ENCODE measurements at places on chromosomes 5 and 9.

GRCh38 chr5:141654298-141654697 lies 3.1 kb upstream of the FCHSD1 start:
- DNase-seq, result peak; percentile 82

DNA sequence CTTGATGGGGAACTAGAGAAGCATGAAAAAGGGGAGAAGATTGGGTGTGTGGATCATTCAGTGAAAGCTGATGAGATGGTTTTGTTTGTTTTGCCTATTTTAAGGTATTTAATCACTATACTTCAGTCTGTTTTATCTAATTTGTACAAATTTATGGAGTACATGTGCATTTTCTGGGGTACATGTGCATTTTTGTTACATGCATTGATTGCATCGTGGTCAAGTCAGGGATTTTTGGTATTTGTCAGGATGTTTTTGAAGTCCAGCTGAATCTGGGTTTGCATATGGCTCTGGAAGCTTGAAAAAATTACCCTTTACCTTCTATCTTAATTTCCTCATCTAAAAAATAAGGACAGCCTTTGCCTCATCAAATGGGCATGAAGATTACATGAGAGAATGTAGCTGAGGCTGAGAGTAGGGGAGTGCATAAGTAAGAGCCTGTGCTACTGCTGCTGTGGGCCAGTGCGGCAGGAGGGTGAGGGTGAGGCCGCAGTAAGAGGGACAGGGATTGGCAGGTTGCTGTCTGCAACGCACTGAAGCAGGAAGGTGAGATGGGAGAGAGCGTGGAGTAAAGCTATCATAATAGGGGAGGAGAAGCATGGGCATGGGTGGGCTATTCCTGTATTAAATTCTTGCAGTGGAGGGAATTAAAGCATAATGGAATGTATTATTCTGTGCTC lies 139.8 kb downstream of the NPR3 start:
- DNase-seq, result no peak

GRCh38 chr5:133383580-133383939 lies 228.8 kb downstream of the FSTL4 start:
- no peak for DNase-seq

- peak; percentile 59 for DNase-seq
Measured at GRCh38 chr5:170306381-170306831, 8.8 kb upstream of the LCP2 start.

GRCh38 chr9:128713411-128713780 lies 10.5 kb downstream of the ZDHHC12 start:
- DNase-seq, result no peak

GRCh38 chr9:121698627-121699570 lies 47.5 kb downstream of the DAB2IP start:
- peak; percentile 90 for DNase-seq

- DNase-seq, result no peak
Measured at GRCh38 chr5:161545344-161546094, 1.0 kb downstream of the GABRB2 start.

DNA sequence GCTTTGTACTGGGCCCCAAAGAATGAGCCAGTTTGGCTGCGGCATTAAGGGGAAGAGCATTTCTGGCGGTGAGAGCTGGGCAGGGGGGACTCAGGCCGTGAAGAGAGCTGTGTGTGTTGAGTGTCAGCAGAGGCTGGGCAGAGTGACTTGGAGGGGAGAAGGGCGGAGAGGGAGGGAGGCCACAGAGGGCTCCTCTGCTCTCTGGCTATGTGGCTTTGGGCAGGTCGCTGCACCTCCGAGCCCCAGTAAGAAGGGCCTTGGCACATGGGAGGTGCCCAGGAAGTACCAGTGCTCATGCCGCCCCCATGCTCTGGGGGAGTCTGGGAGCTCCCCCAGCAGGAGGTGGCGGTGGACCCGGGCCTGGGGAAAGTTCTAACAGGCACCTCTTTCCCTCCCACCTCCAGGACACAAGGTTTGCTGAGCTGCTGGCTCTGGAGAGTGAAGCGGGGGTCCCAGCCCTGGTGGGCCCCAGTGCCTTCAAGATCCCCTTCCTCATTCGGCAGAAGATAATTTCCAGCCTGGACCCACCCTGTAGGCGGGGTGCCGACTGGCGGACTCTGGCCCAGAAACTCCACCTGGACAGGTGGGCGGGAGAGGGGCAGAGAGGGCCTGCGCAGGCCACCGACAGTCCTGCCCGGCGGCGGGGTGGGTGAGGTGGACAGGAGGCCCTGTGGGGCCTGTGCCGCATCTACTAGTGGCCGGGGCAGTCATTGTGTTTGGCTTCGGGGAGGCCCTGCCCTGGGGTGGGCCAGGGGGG lies 20.1 kb downstream of the HK3 start:
- DNase-seq, result no peak

GRCh38 chr5:173714551-173715428 lies 98.3 kb upstream of the BOD1 start:
- peak; percentile 72 for DNase-seq

DNA sequence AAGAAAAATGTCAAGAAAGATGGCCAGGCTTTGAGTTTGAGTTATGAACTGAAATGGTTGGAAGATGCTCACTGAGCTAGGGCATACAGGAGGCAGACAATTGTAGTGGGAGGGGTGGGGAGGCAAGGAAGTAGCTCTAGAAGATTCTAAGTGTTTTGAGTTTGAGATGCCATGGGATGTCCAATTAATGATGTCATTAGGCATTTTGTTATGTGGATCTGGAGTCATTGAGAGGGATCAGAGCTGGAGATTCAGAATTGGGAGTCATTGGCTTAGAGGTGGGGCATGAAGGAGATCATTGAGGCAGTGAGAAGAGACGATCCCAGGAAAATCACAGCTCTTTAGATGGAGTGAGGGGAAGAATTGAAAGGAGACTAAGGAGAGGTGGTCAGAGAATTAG lies 111.5 kb upstream of the ZNF618 start:
- DNase-seq, result no peak

DNA sequence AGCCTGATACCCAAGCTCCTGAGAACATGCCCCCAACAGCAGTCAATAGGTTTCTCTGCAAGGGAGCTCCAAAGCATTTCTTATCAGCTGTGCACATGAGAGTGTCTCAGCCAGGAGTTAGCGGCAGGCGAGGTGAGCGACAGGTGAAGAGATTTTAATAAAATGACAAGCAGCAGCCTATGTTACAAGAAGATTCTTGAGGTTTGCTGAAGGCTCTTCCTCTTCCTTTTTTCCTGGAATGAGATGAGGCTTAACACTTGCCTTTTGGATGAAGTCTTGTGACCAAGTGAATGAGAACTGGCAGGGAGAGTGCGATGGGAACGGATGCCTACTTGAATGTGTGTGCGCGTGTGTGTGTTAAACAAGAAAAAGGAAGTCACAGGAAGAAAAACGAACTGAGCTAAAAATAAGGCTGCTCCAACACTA lies 76.1 kb downstream of the SHB start:
- no peak for DNase-seq

DNA sequence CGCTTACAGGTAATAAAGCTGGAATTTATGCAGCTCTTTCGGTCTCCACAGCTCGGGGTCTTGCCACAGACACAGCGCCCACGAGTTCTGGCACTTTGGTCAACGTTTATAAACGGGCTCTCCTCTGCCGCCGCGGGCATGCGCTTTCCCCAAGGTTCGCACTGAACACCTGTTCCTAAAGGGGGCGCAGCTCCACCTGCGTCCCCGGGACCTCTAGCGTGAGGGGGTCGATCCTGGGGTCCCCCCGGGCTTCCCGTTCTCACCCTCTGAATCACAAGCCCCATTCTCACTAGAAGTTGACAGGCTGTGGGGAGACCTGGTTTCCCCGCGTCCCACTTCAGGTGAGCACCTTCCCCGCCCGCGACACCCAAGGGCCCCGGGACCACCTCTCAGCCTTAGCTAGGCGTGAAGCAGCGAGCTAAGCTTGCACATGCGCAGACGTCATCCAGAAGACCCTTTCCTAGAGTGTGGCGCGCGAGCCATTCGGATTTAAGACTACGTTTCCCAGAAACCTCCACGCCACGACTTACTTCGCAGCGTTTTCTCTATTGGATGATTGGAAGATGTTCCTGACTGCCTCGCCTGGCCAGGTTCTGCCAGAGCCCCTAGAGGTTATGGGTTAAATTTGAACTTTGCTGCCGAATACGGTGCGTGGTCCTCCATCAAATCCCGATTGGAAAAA lies 21.3 kb upstream of the ZNF782 start:
- DNase-seq, result peak; percentile 42

DNA sequence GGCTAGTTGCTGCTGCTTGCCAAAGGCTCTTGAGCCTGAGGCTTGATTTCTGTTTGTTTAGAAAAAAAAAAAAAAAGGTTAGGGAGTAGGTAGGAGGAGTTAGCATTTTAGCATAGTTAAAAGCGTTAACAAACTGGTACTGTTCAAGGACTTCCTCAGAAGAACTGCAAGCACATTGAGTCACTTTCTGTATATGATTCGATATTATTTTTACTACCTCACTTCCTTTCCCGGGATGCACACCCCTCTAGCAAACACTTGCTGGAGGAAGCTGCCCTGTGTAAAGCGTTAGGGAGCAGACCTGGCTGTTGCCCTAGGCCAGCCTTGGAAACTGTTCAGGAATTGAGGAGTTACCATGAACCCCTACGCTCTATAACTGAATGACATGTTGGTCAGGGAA lies 15.7 kb upstream of the CEP120 start:
- no peak for DNase-seq

- no peak for DNase-seq
Measured at GRCh38 chr5:174559141-174559540, 165.2 kb upstream of the MSX2 start.

- no peak for DNase-seq
Measured at GRCh38 chr9:113520109-113520642, 56.6 kb downstream of the RGS3 start.

- no peak for DNase-seq
Measured at GRCh38 chr9:20041697-20042081, 252.9 kb upstream of the SLC24A2 start.

DNA sequence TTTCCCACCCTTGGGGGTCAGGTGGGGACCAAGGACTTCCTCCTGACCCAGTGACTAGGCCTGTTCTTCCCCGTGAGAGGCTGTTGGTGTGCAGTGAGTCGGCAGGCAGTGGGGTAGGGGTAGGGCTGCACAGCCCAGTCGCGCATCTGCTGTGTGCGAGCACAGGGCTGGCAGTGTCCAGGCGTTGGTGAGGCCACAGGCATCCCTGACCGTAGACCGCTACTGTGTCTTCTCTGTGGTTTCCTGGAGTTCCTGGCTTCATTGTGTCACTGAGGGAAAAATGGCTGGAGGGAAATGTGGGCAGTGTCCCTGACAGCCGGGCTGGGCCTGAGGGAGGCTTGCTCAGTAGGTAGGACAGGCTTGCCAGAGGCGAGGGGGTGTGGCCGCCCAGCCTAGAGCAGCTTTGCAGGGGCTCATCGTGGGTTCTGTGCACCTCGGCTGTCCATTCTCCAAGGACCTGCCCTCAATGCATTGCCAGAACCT lies 95.4 kb downstream of the CACNA1B start:
- no peak for DNase-seq

- DNase-seq, result peak; percentile 34
Measured at GRCh38 chr5:140549237-140550144, 2.0 kb downstream of the EIF4EBP3 start.

- no peak for DNase-seq
Measured at GRCh38 chr9:73237140-73237539, 85.5 kb downstream of the ANXA1 start.

DNA sequence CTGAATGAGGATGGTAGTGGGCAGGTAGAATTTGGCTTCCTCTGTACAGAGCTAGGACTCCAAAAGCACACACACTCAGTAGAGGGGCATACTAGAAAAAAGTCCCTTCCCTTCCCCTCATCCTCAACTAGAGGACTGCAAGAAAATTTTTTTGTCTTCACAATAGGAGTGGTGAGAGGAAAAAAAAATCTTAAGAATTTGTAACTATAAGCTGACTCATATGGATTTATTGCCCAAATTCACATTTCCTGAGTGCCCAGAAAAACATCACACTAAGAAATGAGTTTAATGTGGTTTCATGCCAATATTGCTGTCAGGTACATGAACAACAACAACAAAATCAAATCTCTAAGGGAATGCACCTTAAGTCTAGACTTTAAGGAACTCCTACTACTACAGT lies 43.7 kb downstream of the RANBP6 start:
- DNase-seq, result peak; percentile 29

DNA sequence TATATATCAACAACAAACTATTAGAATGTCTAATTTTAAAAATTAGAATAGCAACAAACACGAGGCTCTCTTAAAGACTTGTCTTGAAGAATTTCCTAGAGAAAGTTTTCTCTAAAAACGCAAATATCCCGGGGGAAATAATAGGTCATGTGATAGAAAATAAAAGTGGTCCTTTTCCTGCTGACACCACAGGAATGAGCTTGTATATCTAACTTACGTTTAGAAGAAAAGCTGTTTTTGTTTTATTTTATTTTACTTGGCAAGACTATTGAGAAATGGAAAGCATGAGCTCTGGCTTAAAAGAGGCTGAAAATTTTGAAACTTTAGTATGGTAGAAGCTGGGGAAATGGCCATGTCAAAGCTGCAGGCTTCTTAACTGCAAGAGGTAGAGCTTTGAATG lies 465.0 kb downstream of the AGTPBP1 start:
- DNase-seq, result no peak

DNA sequence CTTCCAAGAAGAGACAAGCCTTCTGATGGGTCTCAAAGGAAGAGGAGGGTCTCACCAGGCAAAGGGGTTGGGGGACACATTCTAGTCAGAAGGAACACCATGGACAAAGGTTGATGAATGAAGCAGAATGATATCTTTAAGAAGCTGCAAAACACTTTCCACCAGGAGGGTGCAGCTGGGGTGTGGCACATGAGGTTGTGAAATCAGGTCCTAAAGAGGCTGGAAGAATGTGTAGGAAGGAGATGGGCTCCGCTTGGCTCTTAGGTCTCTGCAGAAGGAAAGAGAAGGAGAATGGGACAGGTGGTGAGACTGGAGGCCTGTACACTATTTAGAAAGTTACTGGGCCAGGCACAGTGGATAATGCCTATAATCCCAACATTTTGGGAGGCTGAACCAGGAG lies 328.6 kb downstream of the PDE4D start:
- no peak for DNase-seq

DNA sequence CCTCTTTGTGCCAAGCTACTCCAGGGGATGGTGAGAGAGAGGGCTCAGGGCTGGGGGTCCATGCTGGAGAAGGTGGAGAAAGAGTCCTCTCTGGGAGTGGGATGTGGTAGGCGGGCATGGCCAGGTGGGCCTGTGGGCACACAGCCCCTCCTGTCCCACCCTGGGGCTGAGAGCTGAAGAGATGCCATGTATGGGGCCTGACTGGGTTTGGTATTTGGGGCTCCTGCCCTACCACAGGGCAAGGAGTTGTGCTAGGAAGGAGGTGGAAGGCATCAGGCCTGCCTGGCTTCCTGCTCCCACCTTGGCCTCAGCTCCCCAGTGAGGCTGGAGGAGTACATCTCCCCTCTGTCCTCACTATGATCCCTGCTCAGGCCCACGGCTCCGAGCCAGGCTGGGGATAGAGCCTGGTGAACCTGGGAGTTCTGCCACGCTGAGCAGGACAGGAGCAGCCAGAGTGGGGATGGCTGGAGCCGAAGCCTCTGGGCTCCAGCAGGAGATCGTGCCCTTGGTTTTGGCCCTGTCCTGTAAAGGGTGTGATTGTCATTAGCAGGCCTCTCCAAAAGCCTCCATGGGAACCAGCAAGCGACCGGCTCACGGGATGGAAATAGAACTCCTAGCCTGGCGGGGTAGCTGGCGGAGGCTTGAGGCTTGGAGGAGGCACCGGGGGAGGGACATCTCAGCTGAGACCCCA lies 75.5 kb downstream of the CACNA1B start:
- DNase-seq, result peak; percentile 2

GRCh38 chr9:16230731-16231130 lies 639.7 kb downstream of the BNC2 start:
- DNase-seq, result no peak
